Liver (tissue), 10 donors: ENCODE measurements at places on chromosomes 4 and X.

- DNase-seq = no peak
- peaks cover 15% of the 10 kb centered on the region for H3K4me1 ChIP-seq
- no peaks in the 10 kb centered on the region for H3K36me3 ChIP-seq
- peak overlapping the region; percentile 78 for H3K27ac ChIP-seq
Measured at GRCh38 chrX:150507251-150507856, 61.1 kb upstream of the MTM1 start.

- H3K36me3 ChIP-seq = no peaks in the 10 kb centered on the region
- peaks cover 3% of the 10 kb centered on the region for H3K4me1 ChIP-seq
- no peak overlapping the region for H3K27ac ChIP-seq
- DNase-seq = no peak
- no peaks in the 10 kb centered on the region for H3K27me3 ChIP-seq
Measured at GRCh38 chrX:31872007-31872406, 800.2 kb upstream of the FTHL17 start.

DNA sequence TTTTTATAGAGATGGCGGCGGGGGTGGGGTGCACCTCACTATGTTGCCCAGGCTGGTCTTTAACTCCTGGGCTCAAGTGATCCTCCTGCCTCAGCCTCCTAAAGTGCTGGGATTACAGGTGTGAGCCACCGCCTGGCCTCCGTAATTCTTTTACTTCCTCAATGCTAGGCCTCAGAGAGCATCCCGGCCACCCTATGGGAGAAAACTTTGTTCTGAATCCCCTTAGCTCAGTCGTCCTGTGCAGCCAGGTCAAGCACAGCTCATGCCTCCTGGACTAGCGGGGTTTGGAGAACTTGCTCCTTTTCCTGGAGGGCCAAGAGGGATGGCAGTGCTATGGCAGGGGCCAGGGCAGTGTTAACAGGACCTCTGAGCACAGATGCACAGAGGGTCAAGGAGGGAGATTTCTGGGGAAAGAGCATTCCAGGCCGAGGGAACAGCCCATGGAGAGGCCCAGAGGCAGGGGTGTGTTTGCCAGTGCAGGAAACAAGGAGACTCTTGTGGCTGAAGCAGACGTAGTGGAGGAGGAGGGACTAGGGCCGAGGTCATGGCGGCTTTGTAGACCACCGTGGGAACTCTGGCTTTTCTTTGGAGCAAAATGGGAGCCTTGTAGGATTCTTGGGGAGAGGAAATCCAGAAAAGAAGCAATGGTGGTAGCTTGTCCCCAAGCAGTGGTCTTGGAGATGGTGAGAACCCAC is 9.8 kb upstream of the TNIP2 start:
- H3K27ac ChIP-seq = no peak overlapping the region
- no peaks in the 10 kb centered on the region for H3K36me3 ChIP-seq
- DNase-seq = no peak
- peaks cover 12% of the 10 kb centered on the region for H3K4me1 ChIP-seq

DNA sequence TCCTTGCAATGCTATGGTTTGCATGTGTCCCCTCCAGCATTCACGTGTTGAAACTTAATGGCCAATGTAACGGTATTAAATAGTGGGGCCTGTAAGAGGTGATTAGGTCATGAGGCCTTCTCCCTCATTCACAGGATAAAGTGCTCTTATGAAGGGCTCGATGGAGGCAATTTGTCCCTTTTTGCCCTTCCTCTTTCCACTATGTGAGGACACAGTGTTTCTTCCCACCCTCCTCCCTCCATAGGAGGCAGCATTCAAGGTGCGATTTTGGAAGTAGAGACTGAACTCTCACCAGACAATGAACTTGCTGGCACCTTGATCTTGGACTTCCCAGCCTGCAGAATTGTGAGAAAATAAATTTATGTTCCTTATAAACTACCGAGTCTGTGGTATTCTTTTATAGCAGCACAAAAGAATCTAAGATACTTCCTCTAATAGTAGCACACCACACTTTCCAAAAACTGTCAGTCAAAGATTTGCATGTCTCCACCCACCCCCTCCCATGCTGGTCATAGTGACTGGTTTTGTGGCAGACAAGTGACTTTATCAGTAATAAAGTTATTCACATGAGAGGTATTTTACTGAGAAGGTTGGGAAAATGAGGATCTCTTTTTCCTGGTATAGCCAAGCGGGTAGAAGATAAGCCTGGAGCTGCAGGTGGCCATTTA is 113.5 kb upstream of the TTC29 start:
- H3K36me3 ChIP-seq = no peaks in the 10 kb centered on the region
- H3K27ac ChIP-seq = no peak overlapping the region
- H3K27me3 ChIP-seq = peaks cover 2% of the 10 kb centered on the region

DNA sequence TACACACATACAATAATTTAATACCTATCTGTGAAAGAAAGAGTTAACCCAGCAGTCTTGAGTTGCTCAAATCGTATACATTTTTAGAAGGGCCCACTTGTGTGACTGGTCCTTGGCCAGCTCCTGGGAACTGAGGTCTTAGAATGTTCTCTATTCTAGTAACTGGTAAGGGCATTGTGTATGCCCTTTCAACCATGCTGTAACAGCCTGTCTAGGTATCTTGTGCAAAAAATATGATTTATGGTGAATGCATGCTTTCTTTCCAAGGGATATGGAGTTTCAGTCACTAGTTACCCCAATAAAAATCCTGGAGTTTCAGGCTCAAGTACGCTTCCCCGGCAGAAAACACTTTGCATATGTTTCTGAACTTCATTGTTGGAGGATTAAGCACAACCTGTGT is 140.6 kb downstream of the NEXMIF start:
- no peaks in the 10 kb centered on the region for H3K27me3 ChIP-seq
- no peaks in the 10 kb centered on the region for H3K36me3 ChIP-seq
- no peak overlapping the region for H3K27ac ChIP-seq
- no peak overlapping the region for H3K4me3 ChIP-seq

GRCh38 chr4:139988863-139989765 is 164.9 kb downstream of the MAML3 start:
- no peaks in the 10 kb centered on the region for H3K36me3 ChIP-seq
- no peak for DNase-seq
- no peaks in the 10 kb centered on the region for H3K4me1 ChIP-seq
- no peak overlapping the region for H3K4me3 ChIP-seq

DNA sequence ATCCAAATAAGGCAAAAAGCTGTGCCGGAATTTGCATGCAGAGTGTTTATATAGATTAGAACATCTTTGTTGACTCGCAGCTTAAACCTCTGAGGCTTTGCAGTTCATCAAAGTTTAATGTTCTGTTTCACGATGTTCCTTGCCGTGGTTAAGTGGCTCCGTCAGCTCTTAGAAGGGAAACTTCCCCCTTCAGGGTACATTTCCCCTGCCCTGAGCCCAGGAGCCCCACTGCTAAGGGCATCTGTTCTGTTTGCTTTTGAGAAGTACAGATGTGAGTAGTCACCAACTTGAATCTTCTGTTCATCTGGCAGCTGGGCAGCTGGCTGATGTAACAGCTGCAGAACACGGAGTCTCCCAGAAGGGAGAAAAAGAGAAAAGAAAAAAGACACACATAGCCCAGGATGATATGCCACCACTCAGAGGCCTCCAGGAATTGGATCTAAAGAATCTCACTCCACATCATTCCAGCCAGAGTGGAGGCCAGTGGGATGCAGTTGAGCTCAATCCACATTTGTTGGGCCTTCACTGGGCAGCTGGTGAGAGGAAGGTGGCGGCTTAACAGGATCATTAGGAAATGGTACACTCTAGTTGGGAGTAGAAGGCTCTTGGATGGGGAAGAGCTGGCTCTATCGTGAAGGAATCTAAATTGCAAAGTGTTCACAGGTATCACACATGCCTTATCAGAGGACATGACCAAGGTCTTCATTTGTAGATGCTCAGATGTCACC is 178.7 kb upstream of the RBPJ start:
- DNase-seq = no peak
- H3K27me3 ChIP-seq = no peaks in the 10 kb centered on the region
- no peaks in the 10 kb centered on the region for H3K4me1 ChIP-seq

DNA sequence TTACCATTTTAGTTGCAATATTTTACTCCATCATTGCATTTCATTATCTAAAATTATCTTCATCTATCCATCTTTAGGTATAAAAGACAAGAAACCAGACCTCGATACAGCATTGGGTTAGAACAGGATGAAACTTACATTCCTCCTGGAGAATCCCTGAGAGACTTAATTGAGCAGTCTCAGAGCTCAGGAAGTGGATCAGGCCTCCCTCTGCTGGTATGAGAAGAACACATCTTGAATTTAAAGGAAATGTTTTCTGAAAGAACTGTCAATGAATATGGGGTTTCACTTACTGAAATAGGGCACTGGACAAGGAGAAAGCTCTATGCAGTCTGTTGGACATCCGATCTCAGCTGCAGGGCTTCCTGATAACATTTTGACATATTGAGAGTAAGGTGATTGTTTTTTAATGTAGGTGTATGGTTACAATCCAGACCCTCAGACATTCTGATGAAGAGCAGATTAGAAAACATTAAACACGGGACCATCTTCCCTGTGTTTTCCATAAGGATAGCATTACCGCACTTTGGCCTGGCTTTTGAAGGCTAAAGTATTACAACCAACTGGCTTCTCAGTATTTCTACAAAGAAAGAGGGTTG is 367.2 kb downstream of the BMPR1B start:
- H3K36me3 ChIP-seq = no peaks in the 10 kb centered on the region
- no peak overlapping the region for H3K27ac ChIP-seq
- no peaks in the 10 kb centered on the region for H3K27me3 ChIP-seq
- no peaks in the 10 kb centered on the region for H3K4me1 ChIP-seq
- DNase-seq = no peak
